ENCODE measurements at places on chromosomes 7 and 10.

- no peak for DNase-seq
Measured at GRCh38 chr10:58950618-58951017, 225.8 kb upstream of the PHYHIPL start.

- DNase-seq, result no peak
Measured at GRCh38 chr7:158702196-158702595, 2.4 kb downstream of the NCAPG2 start.

- no peak for DNase-seq
Measured at GRCh38 chr7:108226816-108227299, 96.7 kb upstream of the LAMB4 start.

- DNase-seq, result no peak
Measured at GRCh38 chr7:155871211-155871610, 58.9 kb upstream of the SHH start.

DNA sequence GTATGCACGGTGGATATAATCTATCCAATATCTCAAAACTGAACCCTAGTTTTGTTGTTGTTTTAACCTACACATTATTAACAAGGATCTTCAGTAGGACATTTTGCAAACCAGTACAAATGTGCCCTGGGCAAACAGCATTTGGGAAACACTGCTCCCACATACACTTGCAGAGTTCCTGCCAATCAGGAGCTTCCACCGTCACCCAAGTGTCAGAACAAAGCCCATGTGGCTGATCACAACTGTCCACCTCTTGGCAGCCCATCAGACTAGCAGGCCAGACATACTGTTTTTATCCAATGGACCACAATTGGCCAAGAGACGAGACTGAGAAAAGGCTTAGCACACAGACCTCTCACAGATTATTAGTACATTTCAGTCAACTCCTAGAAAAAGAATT lies 200.4 kb downstream of the FAM107B start:
- no peak for DNase-seq

- DNase-seq, result no peak
Measured at GRCh38 chr7:47211519-47211973, 370.4 kb downstream of the TNS3 start.

Measured in right renal pelvis (tissue), 4 donors.